ENCODE measurements at places on chromosomes 2 and 18.

- H3K36me3 ChIP-seq, result no peaks in the 10 kb centered on the region
- H3K4me1 ChIP-seq, result no peaks in the 10 kb centered on the region
- H3K27ac ChIP-seq, result no peak overlapping the region
- no peaks in the 10 kb centered on the region for H3K27me3 ChIP-seq
Observed at GRCh38 chr2:209458008-209458979, 34.4 kb downstream of the MAP2 start.

GRCh38 chr2:198316852-198317396 is 512.5 kb downstream of the PLCL1 start:
- no peak overlapping the region for H3K27ac ChIP-seq
- H3K4me1 ChIP-seq, result no peaks in the 10 kb centered on the region
- H3K4me3 ChIP-seq, result no peak overlapping the region
- no peaks in the 10 kb centered on the region for H3K27me3 ChIP-seq

DNA sequence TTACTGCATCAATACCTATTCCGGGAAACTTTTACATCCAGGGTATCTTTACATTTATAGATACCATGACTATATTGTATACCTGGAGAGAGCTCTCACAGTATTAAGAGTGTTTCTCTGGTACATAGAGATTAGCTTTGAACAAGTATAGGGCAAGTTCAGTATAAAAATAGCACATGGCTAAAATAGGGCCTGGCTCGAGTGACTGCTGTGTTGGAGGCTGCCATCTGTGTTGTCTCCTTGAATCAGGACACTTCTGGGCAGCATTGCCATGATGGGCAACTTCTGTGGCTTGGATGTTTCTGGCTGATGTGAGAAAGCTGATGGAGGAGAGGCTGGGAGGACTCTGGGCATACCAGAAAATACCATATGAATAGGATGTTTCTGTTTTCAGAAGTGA is 18.7 kb downstream of the ARHGAP28 start:
- H3K4me1 ChIP-seq, result no peaks in the 10 kb centered on the region
- H3K27me3 ChIP-seq, result no peaks in the 10 kb centered on the region
- H3K27ac ChIP-seq, result no peak overlapping the region

DNA sequence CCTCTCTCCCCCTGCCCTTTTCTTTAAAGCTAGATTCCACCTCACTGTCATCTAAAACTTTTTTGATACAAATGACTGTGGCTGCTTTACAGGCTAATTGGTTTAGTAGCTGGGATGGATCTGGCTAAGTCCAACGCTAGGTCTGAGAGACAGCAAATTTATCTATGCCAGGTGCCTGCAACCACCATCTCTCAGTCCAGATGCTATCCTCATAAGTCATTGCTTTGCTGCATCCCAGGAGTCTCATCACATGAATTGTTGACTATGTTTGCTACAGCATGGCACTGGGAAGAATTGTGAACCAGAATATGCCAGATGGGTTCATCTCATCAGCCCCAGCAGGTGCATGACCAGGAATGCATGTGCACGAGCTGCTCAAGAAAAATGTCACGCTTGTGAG is 100.0 kb upstream of the PID1 start:
- DNase-seq, result no peak
- H3K27me3 ChIP-seq, result no peaks in the 10 kb centered on the region
- H3K4me3 ChIP-seq, result no peak overlapping the region
- H3K36me3 ChIP-seq, result no peaks in the 10 kb centered on the region

DNA sequence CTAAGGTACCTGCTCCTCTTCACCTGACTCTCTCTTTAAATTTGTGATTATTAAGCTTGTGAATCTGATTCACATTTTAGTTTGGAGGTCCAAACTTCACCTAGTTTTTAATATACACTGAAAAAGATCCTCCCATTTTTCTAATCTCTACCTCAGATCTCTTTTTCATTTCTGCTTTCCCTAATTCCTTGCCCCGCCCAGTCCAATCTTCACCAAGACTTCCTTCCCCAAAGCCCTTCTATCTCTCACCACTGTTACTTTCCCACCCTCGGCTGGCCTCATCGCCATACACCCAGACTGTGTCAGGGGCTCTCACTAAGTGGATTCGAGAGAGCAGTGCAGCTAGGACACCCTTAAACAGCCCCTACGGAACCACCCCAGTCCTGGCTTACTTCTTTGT is 40.0 kb downstream of the LBH start:
- no peak overlapping the region for H3K4me3 ChIP-seq
- H3K4me1 ChIP-seq, result no peaks in the 10 kb centered on the region
- H3K27ac ChIP-seq, result no peak overlapping the region
- no peaks in the 10 kb centered on the region for H3K27me3 ChIP-seq

DNA sequence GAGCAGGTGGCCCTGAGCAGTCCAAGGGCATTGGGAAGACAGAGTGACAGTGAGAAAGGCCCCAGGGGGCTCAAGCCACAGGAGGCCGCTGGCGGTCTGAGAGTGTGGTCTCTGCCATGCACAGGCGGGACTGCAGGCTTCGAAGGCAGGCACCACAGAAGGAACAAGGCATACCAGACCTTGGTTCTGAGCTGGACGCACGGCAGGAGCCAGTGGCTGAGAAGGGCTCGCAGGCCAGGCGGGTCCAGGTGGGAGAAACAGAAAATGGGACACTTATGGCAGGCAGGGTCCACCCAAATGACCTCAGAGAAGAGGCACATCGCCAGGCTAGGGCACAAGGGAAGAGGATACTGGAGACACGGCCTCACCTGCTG is 14.9 kb downstream of the HJURP start:
- H3K4me1 ChIP-seq, result no peaks in the 10 kb centered on the region
- H3K36me3 ChIP-seq, result no peaks in the 10 kb centered on the region
- no peaks in the 10 kb centered on the region for H3K27me3 ChIP-seq

DNA sequence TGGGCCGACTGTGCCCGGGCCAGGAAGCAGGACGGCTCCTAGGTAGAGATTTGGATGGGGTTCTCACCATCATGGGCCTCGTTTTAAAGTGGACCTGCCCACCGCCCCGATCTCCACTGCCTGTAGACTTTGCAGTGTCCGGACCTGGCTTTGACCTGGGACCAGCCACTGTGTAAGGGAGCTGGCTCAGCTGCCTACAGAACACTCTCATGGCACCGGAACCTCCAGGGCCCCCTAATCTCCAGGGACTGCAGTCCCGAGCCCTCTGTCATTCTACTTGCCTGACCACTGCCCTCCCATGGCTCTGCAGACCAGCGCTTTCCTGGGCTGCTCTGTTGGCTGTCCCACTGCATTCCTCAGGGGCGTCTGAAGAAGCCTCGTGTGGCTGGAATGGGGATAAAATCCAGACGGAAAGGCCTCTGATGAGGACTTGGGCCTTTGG is 120.8 kb downstream of the GLI2 start:
- H3K4me1 ChIP-seq, result no peaks in the 10 kb centered on the region
- DNase-seq, result peak; percentile 41
- no peak overlapping the region for H3K4me3 ChIP-seq
- H3K36me3 ChIP-seq, result no peaks in the 10 kb centered on the region

DNA sequence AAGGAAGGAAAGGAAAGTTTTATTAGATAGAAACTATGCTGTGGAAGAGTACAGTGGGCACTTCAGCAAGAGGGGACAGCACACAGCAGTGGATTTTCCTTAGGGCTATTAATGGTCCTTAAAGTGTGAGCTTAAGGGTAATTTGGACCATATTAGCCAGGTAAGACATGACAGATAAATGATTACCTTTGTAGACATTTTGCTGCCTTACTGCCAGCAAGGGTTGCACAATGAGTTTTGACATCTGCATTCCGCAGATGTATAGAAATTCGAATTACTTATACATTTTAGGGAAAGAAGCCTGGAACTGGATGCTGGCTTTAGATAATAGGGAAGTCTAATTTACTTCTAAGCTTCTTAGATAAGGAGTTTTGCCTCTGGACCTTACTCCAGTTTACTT is 14.0 kb upstream of the UBE2F start:
- DNase-seq, result no peak
- no peak overlapping the region for H3K27ac ChIP-seq
- H3K4me3 ChIP-seq, result no peak overlapping the region
- no peaks in the 10 kb centered on the region for H3K36me3 ChIP-seq
- peaks cover 10% of the 10 kb centered on the region for H3K4me1 ChIP-seq

DNA sequence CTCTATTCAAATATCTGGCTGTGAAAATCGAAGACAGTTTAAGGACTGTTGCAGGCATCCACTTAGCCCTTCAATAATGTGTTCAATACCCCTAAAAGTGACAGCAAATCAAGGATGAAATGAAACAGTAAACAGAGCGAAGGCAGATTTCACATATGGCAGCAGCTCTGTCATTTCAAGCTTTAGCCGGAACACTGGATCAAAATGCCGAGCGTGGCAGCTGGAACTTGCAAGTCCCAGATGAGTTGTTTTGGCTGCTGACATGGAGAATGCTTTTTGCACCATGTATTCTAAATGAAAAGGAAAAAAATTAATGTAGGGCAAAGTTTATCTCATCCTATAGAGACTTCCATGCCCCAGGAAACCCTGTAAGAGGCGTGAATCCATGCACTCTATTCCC is 18.0 kb downstream of the LRRC30 start:
- no peaks in the 10 kb centered on the region for H3K36me3 ChIP-seq
- no peaks in the 10 kb centered on the region for H3K4me1 ChIP-seq
- H3K27me3 ChIP-seq, result no peaks in the 10 kb centered on the region
- no peak for DNase-seq
- H3K4me3 ChIP-seq, result no peak overlapping the region

- H3K27ac ChIP-seq, result no peak overlapping the region
- H3K36me3 ChIP-seq, result no peaks in the 10 kb centered on the region
- H3K4me3 ChIP-seq, result no peak overlapping the region
- no peak for DNase-seq
Observed at GRCh38 chr2:16304876-16305590, 360.6 kb downstream of the CYRIA start.

GRCh38 chr18:13796515-13796914 is 27.4 kb upstream of the MC5R start:
- H3K36me3 ChIP-seq, result no peaks in the 10 kb centered on the region
- no peak overlapping the region for H3K4me3 ChIP-seq
- no peak overlapping the region for H3K27ac ChIP-seq

DNA sequence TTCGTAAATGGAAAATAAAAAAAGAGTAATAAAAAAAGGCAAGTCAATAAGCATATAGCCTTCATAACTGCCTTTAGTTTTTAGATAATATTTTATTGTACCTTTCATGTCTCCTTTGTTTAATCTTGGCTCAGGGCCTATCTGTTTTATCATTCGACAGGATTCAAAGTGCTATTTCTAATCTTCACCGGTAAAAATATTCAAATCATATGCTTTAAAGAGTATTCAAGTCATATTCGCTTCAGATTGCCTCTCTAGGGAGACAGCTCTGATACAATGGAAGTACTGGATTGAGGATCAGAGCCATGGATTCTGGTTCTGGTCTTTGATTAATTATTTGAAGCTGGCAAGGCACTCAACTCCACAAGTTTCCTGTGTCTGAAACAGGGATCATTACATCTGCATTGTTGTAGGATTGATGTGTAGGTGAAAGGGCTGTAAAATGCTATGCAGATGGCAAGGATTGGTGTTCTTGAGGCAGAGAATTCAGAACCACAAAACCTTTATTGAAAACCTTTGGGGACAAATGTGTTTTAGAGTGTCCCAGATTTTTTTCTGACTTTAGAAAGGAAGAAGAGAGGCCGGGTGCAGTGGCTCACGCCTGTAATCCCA is 84.3 kb upstream of the RAPH1 start:
- no peaks in the 10 kb centered on the region for H3K36me3 ChIP-seq
- DNase-seq, result no peak
- no peak overlapping the region for H3K4me3 ChIP-seq
- no peaks in the 10 kb centered on the region for H3K27me3 ChIP-seq
- no peak overlapping the region for H3K27ac ChIP-seq

- H3K36me3 ChIP-seq, result no peaks in the 10 kb centered on the region
- no peak for DNase-seq
- H3K27ac ChIP-seq, result peak overlapping the region; percentile 31
- no peaks in the 10 kb centered on the region for H3K4me1 ChIP-seq
- no peaks in the 10 kb centered on the region for H3K27me3 ChIP-seq
- H3K4me3 ChIP-seq, result no peak overlapping the region
Observed at GRCh38 chr2:189880832-189881492, 96.7 kb downstream of the PMS1 start.

DNA sequence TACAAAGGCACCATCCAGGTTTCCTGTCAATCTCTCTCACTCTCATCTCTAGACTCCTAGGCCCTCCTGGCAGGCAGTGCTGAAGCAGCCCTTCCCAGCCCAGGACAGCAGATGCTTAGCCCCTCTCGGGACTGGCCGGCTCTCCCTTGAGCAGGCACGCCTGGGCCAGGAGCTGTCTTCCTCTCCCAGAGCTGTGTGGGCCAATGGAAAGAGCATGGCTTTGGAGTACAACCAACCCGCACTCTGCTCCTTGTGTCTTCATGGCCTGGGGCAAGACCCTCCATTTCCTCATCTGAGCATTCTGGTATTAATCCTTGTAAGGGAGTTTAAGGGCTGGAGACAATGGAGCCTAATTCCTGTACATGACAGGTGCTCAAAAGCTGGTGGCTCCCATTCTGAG is 97.2 kb downstream of the CAPN13 start:
- no peaks in the 10 kb centered on the region for H3K4me1 ChIP-seq
- no peak overlapping the region for H3K27ac ChIP-seq
- H3K36me3 ChIP-seq, result no peaks in the 10 kb centered on the region
- H3K4me3 ChIP-seq, result no peak overlapping the region

- no peak for DNase-seq
- no peak overlapping the region for H3K4me3 ChIP-seq
- H3K36me3 ChIP-seq, result no peaks in the 10 kb centered on the region
Observed at GRCh38 chr2:79453918-79454317, 58.9 kb upstream of the CTNNA2 start.

- no peaks in the 10 kb centered on the region for H3K36me3 ChIP-seq
- peaks cover 6% of the 10 kb centered on the region for H3K4me1 ChIP-seq
- no peaks in the 10 kb centered on the region for H3K27me3 ChIP-seq
- peak overlapping the region; percentile 98 for H3K27ac ChIP-seq
Observed at GRCh38 chr18:3593381-3593903, 143.5 kb downstream of the TGIF1 start.

DNA sequence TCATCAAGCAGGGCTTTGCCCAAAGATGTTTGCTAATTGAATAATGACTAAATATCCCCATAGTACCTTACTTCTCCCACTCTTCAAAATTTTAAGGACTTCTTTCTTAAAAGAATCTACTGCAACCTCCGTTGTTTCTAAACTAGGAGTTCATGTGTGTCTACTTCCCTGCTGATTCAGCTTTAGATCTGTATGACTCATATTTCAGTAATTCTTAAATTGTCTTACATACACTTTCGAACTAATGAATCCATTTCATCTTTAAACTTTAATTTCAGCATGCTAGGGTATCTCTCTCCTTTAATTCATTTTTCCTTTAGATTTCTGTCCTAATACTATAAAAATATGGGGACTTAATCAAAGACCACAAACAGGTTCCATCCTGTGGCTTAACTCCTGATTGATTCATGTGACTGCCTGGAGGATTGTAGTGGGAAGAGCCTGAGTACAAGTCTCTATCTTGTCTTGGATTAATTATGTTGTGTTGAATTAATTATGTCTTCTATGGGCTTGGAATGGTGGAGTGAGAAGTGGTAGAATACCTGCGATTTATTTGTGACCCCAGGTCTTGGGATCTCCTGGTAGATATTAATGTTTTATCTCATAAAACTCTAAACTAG is 24.9 kb upstream of the COL5A2 start:
- H3K4me1 ChIP-seq, result no peaks in the 10 kb centered on the region
- H3K27me3 ChIP-seq, result no peaks in the 10 kb centered on the region
- H3K4me3 ChIP-seq, result no peak overlapping the region
- H3K27ac ChIP-seq, result no peak overlapping the region

Data from uterus (tissue), 4 donors.